Prostate gland (tissue), 2 donors: ENCODE measurements at places on chromosomes 4 and X. TPM values are rescaled to one million over a fixed set of nuclear protein-coding genes. Genes with fewer than 3 reads are reported as not detected.

GRCh38 chrX:37371578-37371991, 22.4 kb downstream of the PRRG1 start:
- DNase-seq = no peak
- no peak overlapping the region for H3K4me3 ChIP-seq

The ANXA3 gene
- 43.3 TPM for total RNA-seq

The SASH3 gene
- total RNA-seq = 2.2 TPM

The ABCB7 gene
- total RNA-seq = 41.1 TPM

GRCh38 chr4:188459381-188459780, 320.1 kb downstream of the TRIML1 start:
- H3K27ac ChIP-seq = no peak overlapping the region
- no peaks in the 10 kb centered on the region for H3K27me3 ChIP-seq
- DNase-seq = no peak
- H3K4me1 ChIP-seq = no peaks in the 10 kb centered on the region
- H3K36me3 ChIP-seq = no peaks in the 10 kb centered on the region

- H3K27me3 ChIP-seq = no peaks in the 10 kb centered on the region
- H3K4me1 ChIP-seq = no peaks in the 10 kb centered on the region
- no peak overlapping the region for H3K4me3 ChIP-seq
- no peak overlapping the region for H3K27ac ChIP-seq
- H3K36me3 ChIP-seq = no peaks in the 10 kb centered on the region
- DNase-seq = no peak
Observed at GRCh38 chr4:89765528-89765927, 71.4 kb downstream of the SNCA start.

The SULT1E1 gene
- total RNA-seq = not detected

The TMPRSS11A gene
- 0.18 TPM for total RNA-seq

DNA sequence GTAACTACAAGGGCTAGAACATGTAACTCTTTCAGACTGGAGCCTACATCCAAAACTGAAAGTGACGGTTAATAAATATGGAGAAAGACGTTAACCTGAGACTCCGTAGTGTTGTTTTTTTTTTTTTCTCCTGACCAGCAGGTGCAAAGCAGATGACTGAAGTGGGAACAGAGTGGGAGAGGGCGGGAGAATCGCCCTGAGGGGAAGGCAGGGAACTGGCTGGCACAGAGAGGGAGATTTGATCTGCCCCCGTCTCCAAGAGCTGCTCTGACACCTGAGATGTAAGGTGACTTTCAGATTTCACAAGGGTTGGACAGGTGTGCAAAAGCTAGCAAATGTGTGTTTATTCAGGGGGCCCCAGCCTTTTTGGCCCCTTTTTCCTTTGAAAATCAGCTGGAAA, 180.2 kb downstream of the PALLD start:
- no peak overlapping the region for H3K4me3 ChIP-seq
- H3K27me3 ChIP-seq = no peaks in the 10 kb centered on the region
- DNase-seq = no peak
- H3K4me1 ChIP-seq = peaks cover 2% of the 10 kb centered on the region

- H3K36me3 ChIP-seq = no peaks in the 10 kb centered on the region
- no peak for DNase-seq
- H3K4me3 ChIP-seq = no peak overlapping the region
- H3K27me3 ChIP-seq = no peaks in the 10 kb centered on the region
- no peaks in the 10 kb centered on the region for H3K4me1 ChIP-seq
Observed at GRCh38 chr4:151668689-151669402, 92.0 kb downstream of the GATB start.

- no peak for DNase-seq
- H3K27ac ChIP-seq = no peak overlapping the region
- no peaks in the 10 kb centered on the region for H3K27me3 ChIP-seq
- H3K36me3 ChIP-seq = no peaks in the 10 kb centered on the region
Observed at GRCh38 chr4:60384516-60384915, 815.6 kb upstream of the ADGRL3 start.
